Non-pigmented ciliary epithelial cell (primary cell): ENCODE measurements at places on chromosomes 13 and 19.

GRCh38 chr19:1997353-1998233 lies 17.9 kb downstream of the BTBD2 start:
- DNase-seq: no peak

DNA sequence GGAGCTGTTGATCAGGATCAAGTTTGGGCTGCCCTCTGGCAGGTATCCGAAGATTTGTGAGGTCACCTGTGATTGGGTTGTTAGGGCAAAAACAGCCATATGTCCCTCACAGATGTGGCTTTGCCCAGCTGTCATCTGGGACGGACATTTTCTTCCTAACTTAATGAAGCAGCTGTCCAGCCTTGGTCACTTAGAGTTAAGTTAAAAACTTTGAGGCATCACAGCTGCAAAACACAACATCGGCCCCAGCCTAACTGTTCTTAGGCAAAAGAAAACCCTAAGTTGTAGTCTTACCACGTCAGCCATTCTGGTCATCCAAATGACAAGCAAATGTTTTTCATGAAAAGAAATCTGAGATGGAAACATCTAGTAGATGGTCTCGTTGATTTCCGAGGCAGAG lies 318.4 kb downstream of the DCLK1 start:
- no peak for DNase-seq

- DNase-seq: no peak
These were observed 359.2 kb downstream of the KCTD12 start for GRCh38 chr13:76527041-76527440.

GRCh38 chr19:1168572-1169410 lies 5.3 kb downstream of the SBNO2 start:
- DNase-seq: no peak

- DNase-seq: peak; percentile 78
These were observed 63.0 kb upstream of the FLT1 start for GRCh38 chr13:28557725-28558520.

DNA sequence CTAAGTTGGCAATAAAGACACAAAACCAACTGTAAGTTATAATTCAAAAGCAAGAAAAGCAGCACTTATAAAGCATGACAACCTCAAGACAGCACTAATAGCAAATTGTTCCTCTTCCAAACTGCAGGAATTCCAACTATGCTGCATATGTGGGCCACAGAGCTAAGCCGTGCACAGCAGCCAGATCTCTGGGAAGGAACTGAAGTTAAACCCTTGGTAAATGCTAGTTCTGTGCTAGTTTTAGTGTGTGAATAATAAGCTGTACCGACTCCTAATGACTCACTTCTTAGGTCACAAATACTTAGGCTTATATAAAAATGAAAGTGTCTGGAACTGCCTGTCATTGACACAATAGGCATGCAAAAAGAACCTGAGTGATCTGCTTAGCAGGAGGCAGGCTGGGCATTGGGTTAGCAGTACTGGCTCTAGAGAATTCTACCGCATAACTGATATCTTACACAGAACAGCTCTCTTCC lies 21.2 kb upstream of the GTF3A start:
- DNase-seq: peak; percentile 32

DNA sequence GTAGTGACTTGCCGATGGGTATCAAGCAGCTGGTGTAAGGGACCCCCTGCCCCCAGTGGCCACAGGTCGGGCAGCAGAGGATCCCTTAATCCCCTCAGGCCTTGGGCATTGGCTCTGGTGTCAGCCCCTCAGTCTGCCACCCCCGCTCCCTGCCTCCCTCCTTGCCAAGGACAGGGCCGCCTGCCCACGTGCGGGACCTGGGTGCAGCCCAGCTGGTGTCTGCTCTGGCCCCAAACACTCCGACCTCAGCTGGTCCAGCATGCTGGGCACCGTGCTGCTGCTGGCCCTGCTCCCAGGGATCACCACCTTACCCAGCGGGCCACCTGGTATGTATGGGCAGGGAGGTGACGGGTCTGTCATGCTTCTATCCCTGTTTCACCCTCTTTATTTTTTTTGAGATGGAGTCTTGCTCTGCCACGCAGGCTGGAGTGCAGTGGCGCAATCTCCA lies at the start of gene TGFBR3L:
Gene TGFBR3L, plus strand, starts transcription at position 233 of the 448 bp plus-strand sequence.
- DNase-seq: no peak

- no peak for DNase-seq
These were observed 69.6 kb upstream of the RNF113B start for GRCh38 chr13:98246538-98247172.
